Cardiac muscle cell (in vitro differentiated cells and primary cell): ENCODE measurements at places on chromosomes 11 and 22. TPM values are rescaled to one million over a fixed set of nuclear protein-coding genes. Genes with fewer than 3 reads are reported as not detected.

TMEM132A gene
- total RNA-seq, result 154 and 188 TPM in 2 replicates

IGF2 gene
- total RNA-seq, result 91.4 and 120 TPM in 2 replicates

WNT11 gene
- total RNA-seq, result 107 and 114 TPM in 2 replicates

MRE11 gene
- 11.4 and 15.1 TPM in 2 replicates for total RNA-seq

- no peak overlapping the region for H3K27ac ChIP-seq
- no peak for DNase-seq
- H3K27me3 ChIP-seq, result no peaks in the 10 kb centered on the region
- H3K4me1 ChIP-seq, result no peaks in the 10 kb centered on the region
- H3K4me3 ChIP-seq, result no peak overlapping the region
These were observed 74.3 kb downstream of the BRD1 start for GRCh38 chr22:49753276-49753890.

- DNase-seq, result no peak
- no peaks in the 10 kb centered on the region for H3K36me3 ChIP-seq
- no peaks in the 10 kb centered on the region for H3K4me1 ChIP-seq
- no peak overlapping the region for H3K27ac ChIP-seq
These were observed 537.4 kb upstream of the LUZP2 start for GRCh38 chr11:23959462-23959861.

DNA sequence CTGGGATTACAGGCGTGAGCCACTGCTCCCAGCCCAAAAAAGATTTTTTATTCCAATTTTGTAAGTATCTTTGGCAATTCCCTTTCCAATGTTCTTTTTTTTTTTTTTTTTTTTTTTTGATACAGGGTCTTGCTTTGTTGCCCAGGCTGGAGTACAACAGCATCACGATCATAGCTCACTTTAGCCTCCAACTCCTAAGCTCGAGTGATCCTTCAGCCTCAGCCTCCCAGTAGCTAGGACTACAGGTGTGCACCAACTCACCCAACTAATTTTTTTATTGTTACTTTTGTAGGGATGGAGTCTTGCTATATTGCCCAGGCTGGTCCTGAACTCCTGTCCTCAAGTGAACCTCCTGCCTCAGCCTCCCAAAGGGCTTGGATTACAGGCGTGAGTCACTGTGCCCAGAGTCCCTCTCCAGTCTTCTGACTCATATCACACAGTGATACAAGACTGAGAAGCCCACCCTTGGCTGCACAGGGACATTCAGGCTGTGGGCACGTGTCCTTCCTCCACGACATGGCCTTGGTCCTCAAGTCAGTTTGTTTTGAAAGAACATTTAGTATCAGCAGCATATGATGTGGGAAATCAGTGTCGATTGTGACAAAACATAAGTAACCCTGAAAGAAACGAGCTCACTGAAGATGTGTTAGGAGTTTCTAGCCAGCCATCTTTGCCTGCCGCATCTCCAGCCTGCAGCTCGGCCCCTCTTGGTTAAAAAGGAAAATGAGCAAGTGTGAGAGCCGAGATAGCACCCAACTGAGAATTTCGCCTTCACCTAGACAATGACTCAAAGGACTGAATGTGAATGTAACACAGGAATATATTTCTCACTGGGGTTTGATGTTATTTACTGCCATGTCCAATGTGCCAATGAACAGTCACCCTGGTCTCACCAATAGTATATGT, 175.5 kb downstream of the MN1 start:
- no peaks in the 10 kb centered on the region for H3K4me1 ChIP-seq
- H3K36me3 ChIP-seq, result no peaks in the 10 kb centered on the region
- no peak overlapping the region for H3K4me3 ChIP-seq
- H3K27me3 ChIP-seq, result no peaks in the 10 kb centered on the region

DNA sequence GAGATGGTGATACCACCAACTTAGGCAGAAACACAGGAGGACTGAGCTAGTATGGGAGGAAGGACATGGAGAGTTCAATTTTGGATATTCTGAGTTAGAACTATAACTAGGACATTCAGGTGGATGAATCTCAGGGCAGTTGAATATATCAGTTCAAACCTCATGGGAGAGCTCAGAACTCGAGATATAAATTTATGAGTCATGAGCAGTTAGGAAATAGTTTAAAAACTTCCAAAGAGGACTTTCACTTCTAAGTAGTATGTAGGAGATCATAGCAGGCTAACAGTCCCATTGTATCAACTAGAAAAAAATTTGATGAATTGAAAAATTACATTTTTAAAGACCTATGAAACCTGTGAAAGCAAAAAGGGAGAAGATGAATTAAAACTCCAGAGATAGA, 436.2 kb upstream of the LARGE1 start:
- H3K4me3 ChIP-seq, result no peak overlapping the region
- H3K27me3 ChIP-seq, result no peaks in the 10 kb centered on the region
- H3K4me1 ChIP-seq, result peaks cover 3% of the 10 kb centered on the region
- no peaks in the 10 kb centered on the region for H3K36me3 ChIP-seq
- no peak overlapping the region for H3K27ac ChIP-seq

DNA sequence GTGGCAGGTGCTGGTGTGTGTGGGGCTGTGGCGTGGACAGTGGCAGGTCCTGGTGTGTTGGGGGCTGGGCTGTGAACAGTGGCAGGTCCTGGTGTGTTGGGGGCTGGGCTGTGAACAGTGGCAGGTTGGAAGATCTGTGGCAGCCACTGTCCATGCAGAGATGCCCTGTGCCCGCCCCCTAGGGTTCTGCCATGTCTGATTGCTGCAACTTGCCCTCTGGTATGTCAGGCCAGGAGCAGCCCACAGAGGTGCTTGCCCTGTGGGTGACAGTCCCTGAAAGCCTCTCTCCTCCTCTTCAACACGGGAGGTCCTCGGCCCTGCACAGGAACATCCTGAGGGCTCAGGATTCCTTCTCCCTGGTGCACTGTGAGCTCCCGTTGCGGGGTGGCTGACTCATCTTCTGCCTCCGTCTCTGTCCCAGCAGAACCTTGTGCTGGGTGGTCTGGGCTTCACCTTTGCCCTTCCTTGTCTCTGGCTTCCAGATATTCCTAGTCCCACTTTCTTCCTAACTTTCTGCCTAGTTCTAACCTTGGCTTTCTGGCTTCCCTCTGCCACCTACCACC, 13.5 kb downstream of the OPCML start:
- no peaks in the 10 kb centered on the region for H3K27me3 ChIP-seq
- no peak for DNase-seq
- H3K27ac ChIP-seq, result no peak overlapping the region
- H3K36me3 ChIP-seq, result no peaks in the 10 kb centered on the region
- no peak overlapping the region for H3K4me3 ChIP-seq

GRCh38 chr22:38832005-38832978, 11.5 kb downstream of the NPTXR start:
- H3K36me3 ChIP-seq, result no peaks in the 10 kb centered on the region
- H3K27me3 ChIP-seq, result peaks cover 9% of the 10 kb centered on the region
- DNase-seq, result no peak

- no peaks in the 10 kb centered on the region for H3K27me3 ChIP-seq
- no peaks in the 10 kb centered on the region for H3K36me3 ChIP-seq
- no peak for DNase-seq
- H3K4me3 ChIP-seq, result no peak overlapping the region
- H3K27ac ChIP-seq, result no peak overlapping the region
These were observed 55.7 kb upstream of the DEUP1 start for GRCh38 chr11:93274851-93275250.

DNA sequence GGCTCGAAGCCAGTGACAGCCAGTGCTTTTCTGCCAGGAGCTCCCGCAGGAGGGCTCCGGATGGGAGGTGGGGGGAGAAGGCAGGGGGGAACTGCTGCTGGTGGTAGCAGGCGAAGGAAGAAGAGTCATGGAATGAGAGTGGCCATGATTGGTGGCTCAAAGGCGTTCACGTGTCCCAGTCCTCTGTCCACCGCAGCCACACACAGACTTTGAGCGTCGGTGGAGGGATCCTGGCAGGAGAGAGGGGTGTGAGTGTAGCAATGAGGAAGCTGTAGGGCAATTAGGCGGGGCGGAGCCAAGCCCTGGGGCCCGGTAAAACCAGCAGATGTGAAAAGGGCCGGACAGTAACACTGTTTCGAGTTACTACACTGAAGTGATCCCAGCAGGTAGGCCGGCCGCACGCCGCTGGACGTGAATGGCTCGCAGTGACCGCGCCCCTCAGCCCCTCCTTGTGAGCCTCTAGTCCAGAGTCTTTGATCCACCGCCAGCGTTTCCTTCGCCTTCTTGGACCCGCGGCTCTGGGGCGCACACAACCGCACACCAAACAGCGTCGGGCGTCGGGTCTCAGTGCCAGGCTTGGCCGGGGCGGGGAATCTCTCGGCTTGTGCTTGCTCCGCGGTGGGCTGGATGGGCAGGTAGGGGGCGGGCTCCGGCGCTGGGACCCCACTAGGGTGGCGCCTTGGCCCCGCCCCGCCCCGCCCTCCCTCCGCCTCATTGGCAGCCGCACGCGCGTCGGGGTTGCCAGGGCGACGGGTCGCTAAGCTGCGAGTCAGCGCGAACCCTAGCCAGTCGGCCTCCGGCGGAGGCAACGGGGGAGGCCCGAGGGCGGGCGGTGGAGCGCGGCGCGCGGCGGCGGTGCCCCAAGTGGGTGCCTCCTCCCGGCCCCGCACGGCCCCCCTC, at the start of gene LRRC10B:
Gene LRRC10B (plus strand): TSS at position 788 of the 900 bp plus-strand sequence. CDS start 250 bp downstream, outside the sequence.
- H3K36me3 ChIP-seq, result no peaks in the 10 kb centered on the region

DNA sequence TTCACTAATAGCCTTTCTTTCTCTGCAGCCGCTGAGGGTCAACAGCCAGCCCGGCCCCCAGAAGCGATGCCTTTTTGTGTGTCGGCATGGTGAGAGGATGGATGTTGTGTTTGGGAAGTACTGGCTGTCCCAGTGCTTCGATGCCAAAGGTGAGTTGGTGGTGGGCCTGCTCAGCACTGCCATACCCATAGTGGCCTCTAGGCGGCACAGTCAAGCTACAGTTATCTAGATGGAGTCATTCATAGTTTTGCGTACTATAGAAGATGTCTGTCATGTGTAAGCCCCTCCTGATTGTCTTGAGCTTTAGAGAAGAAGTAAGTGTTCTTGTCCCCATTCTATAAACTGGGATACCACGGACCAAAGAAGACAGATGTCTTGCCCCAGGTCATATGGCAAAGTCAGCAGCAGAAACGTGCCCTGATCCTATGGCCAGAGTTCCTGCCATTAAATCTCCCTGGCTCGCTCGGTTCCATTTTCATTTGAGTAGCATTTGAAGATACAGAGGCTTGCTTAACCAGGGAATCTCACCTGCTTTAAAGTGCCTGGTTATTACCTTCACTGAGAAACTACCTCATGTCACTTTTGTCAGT, 42.1 kb upstream of the CRTAM start:
- DNase-seq, result peak; percentile 56
- no peaks in the 10 kb centered on the region for H3K27me3 ChIP-seq

- H3K4me1 ChIP-seq, result no peaks in the 10 kb centered on the region
- no peak overlapping the region for H3K4me3 ChIP-seq
- peak; percentile 83 for DNase-seq
- H3K27me3 ChIP-seq, result no peaks in the 10 kb centered on the region
- H3K27ac ChIP-seq, result no peak overlapping the region
These were observed 357.3 kb downstream of the CTTN start for GRCh38 chr11:70755410-70756158.

GRCh38 chr22:39264349-39265038, 19.7 kb upstream of the PDGFB start:
- H3K27ac ChIP-seq, result no peak overlapping the region
- no peaks in the 10 kb centered on the region for H3K36me3 ChIP-seq
- H3K27me3 ChIP-seq, result no peaks in the 10 kb centered on the region

DNA sequence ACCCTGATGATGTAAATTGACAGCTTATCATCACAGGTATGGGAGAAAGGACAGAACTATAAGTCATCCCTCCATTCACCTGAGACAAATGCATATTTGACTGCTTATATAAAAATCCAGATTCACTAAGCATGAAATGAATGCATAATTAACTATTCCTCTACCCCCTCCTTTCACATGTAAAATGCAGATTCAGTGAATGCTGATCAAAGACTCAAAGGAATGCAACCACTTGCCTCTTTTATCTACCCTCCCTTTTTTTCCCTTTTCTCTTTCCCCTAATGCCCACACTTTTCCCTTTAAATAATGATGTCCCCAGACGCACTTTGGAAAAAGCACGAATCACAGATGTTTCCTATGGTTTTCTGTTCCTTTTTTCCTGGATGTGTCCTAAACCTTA, 4.5 kb upstream of the PLAAT4 start:
- H3K4me1 ChIP-seq, result no peaks in the 10 kb centered on the region
- no peak for DNase-seq
- H3K4me3 ChIP-seq, result no peak overlapping the region
- H3K27ac ChIP-seq, result no peak overlapping the region

DNA sequence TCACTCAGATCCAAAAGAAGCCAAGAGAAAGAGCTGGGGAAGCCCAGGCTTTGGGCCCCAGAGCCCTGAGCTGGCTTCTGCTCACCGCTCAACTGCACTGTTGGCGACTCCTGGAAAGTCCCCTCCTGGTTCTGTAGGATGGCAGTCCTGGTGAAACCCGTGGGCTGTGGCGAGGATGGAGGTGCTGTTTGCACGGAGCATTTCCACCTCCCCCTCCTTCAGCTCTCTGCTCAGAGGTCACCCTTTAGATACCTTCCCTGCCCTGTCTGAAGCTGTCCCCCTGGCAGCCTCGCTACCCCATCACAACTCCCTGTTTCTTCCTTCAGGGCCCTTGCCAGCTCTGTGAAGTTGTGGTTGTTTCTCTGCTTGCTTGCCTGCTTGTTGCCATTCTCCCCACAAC, 97.8 kb downstream of the MYO18B start:
- no peaks in the 10 kb centered on the region for H3K27me3 ChIP-seq
- H3K4me1 ChIP-seq, result no peaks in the 10 kb centered on the region
- H3K4me3 ChIP-seq, result no peak overlapping the region
- peak overlapping the region; percentile 28 for H3K27ac ChIP-seq
- no peak for DNase-seq
- H3K36me3 ChIP-seq, result peaks cover 36% of the 10 kb centered on the region

GRCh38 chr22:21045585-21046294, at the start of gene LRRC74B:
TSS of gene LRRC74B (plus strand) at chr22:21045946. CDS start at chr22:21045987, 41 bp downstream.
- H3K36me3 ChIP-seq, result no peaks in the 10 kb centered on the region
- no peaks in the 10 kb centered on the region for H3K27me3 ChIP-seq
- peak within 1 kb of the TSS; percentile 56 for H3K27ac ChIP-seq
- DNase-seq, result peak; percentile 96

- H3K27me3 ChIP-seq, result no peaks in the 10 kb centered on the region
- DNase-seq, result peak; percentile 86
- peak overlapping the region; percentile 8 for H3K27ac ChIP-seq
- H3K4me1 ChIP-seq, result no peaks in the 10 kb centered on the region
These were observed 42.6 kb upstream of the APOA1 start for GRCh38 chr11:116879800-116880625.

DNA sequence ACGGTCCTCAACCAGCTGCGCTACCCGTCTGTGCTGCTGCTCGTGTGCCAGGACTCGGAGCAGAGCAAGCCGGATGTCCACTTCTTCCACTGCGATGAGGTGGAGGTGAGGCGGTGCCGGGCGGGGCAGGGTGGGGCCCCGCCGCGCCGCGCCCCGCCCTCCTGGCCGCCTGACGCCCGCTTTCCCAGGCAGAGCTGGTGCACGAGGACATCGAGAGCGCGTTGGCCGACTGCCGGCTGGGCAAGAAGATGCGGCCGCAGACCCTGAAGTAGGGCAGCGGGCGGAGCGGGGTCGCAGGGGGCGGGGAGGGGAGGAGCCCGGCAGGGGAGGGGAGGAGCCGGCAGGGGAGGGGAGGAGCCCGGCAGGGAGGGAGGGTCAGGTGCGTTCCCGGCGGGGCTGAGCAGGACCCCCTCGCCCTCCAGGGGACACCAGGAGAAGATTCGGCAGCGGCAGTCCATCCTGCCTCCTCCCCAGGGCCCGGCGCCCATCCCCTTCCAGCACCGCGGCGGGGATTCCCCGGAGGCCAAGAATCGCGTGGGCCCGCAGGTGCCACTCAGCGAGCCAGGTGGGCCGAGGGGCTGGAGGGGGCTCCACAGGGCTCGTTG, 14.7 kb downstream of the EPS8L2 start:
- H3K27me3 ChIP-seq, result peaks cover 56% of the 10 kb centered on the region
- no peak overlapping the region for H3K27ac ChIP-seq
- DNase-seq, result no peak
- H3K4me3 ChIP-seq, result peak overlapping the region; percentile 5

GRCh38 chr11:67522844-67523555, at the start of gene CABP2:
TSS of gene CABP2 (minus strand) at chr11:67523446. CDS start at chr11:67523326, 120 bp downstream.
- H3K4me3 ChIP-seq, result no peak within 1 kb of the TSS
- no peak within 1 kb of the TSS for H3K27ac ChIP-seq
- no peaks in the 10 kb centered on the region for H3K4me1 ChIP-seq
